ENCODE measurements at places on chromosomes 6 and 20.

DNA sequence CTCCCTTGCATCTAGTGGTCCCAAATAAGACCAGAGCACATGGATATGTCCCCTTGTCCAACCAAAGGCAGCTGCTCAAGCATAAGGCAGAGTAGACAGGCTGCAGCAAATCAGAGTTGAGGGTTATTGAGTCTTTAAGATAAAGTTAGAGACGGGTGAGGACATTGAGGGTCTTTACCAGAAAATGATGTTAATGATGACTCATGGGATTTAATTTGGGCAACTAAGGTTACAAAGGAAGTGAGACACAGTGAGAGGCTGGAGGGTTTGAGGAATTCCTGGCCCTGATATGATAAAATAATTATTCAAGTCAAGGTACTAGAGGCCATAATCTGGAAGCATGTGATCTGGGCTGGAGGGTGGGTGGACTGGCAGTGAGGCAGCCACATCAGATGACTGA is 133.6 kb downstream of the ALDH8A1 start:
- no peak for DNase-seq

DNA sequence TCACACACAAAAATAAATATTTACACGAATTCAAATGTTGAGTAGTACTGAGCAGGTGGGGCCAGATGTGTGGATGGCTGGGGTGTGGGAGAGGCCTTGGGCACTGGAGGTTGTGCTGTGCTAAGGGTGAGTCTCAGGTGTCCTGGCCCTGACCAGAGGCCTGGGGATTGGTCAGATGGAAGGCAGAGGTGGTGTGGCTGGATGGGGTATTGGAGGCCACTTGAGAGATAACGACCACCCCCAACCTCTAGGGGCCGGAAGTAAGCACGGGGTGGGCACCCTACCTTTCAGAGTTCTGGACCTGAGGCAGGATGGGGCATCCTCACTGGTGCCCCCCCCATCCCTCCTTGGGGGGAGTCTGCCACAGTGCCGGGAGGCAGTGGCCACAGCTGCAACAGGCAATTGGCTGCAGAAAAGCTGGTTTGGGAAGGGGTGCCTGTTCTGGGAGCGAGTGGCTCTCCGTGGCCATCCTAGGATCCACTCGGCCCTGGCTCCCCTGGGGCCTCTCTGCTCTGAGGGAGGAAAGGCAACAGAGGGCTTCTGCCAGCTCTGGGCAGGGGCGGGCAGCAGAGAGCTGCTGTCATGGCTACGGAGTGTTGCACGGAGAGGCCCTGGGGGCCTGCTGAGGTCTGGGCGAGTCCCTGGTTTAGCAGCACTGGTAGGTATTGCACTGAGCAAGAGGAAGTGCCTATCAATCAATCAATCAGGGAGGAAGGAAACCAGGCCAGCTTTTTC is 87.6 kb downstream of the ASXL1 start:
- DNase-seq, result no peak

DNA sequence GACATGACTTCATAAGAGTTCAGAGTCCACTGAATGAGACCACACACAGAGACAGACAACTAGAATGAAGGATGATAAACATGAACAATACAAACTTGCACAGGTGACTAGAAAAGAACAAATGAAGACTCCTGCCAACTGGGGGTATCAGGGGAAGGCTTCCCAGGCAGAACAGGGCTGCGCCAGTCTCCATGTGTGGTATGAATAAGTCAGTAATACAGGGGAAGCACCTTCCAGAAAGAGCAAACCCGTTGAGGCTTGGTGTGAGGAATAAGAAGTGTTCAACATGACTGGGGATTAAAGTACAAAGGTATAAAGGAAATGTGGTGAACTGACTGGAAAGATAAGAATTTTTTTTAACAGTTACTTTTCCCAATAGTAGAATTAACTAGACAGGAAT is 3.7 kb upstream of the SLC17A2 start:
- no peak for DNase-seq

DNA sequence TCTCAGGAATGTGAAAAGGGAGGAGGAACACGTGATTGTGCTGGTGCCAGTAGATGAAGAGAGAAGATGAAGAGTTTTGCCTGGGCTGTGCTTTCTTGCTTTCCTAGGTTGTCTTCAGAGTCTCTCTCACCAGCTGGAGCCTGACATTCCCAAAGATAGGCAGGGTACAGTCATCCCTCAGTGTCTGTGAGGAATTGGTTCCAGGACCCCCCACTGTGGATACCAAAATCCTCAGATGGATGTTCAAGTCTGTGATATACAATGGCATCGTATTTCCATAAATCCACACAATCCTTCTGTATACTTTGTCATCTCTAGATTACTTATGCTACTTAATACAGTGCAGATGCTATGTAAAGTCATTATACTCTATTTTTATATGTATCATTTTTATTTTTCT is 113.5 kb downstream of the SAMD5 start:
- no peak for DNase-seq

DNA sequence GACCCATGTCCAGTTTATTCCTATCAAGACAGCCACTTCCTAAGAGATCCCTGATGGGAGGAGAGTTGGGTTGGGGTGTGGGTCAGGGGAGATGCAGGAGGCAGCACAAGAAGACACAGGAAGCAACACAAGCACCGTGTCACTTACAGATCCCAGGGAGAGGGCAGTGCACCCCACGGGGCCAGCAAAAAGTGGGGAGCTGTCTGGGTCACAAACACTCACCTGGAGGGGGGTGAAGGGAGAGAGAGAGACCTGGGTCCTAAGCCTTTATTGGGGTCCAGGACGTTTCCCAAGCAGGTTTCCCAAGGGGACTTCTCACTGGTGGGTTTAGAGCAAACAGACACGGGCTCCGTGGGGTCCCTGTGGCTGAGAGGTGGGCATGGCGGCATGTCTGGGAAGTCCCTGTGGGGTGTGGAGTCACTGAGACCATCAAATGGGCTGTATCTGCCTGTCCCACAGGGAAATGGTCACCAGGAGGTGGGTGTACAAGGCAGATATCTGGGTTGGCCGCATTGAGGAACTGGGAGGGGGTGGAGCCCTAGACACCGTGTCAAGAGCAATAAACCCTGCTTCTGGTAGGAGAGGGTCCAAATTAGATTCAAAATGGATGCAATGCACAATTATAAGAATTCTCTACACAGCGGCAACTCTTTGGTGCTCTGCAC is 1.6 kb upstream of the CD93 start:
- DNase-seq, result no peak
